ENCODE measurements at places on chromosomes 6 and 20.
A peak's percentile ranks its signal among the peaks of the same experiment; 100 is the strongest.

DNA sequence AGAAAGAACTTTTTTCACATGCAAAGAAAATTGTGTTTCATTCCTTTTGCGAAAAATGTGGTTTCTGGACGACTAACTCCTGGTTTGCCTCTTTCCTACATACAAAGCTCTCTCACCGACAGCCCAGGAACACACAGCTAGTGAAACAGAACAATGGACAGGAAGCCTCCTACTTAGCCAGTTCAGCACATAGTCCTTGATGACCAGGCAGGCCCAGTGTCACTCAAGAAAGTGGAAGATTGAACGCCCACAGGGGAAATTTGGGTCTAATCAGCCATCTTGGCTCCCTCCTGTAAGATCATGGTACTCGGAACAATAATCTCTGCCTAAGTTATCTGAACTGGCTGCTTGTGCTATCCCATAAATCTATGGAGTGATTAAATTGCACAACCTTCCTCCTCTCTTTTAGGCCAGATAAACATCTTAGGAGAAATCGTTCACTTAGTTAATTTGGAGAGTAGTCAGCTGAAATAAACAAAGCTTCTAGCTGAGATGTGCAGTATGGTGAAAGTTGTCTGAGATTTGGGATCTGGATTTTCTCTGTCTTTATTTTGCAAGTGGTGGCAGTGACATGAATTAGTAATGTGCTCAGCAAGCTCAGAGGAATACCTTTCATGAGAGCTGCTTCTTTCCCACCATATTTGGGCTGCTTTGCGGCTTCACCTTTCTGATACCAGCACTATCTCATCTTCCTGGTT is 147.0 kb downstream of the MTFR2 start:
- DNase-seq, result no peak

- DNase-seq, result no peak
Measured at GRCh38 chr6:74939721-74940620, 265.9 kb downstream of the COL12A1 start.

GRCh38 chr20:50663095-50663821 is 28.1 kb downstream of the RIPOR3 start:
- DNase-seq, result no peak

GRCh38 chr20:24108581-24108980 is 120.0 kb upstream of the GGTLC1 start:
- no peak for DNase-seq

GRCh38 chr6:148790817-148791216 is 44.0 kb downstream of the UST start:
- DNase-seq, result no peak

- DNase-seq, result peak; percentile 77
Measured at GRCh38 chr6:13710552-13711323, 897 bp downstream of the RANBP9 start.

- DNase-seq, result no peak
Measured at GRCh38 chr6:136635615-136636014, 85.4 kb upstream of the MAP7 start.

DNA sequence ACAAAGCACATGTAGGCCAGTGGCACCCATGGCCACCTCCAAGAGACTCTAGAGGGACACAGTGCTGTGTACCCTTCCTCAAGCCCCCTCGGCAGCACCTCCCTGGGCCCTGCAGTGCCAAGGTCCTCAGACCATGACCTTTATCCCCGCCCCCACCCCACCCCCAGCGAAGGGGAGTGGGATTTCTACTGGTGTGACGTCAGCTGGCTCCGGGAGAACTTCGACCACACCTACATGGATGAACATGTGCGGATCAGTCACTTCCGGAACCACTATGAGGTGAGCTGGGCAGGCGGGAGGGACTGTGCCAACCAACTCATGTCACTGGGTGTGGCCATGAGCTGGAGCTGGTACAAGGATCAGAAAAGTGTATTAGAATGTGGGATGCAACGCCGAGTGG is 38.0 kb downstream of the TTLL9 start:
- DNase-seq, result peak; percentile 59
